Neural cell (in vitro differentiated cells): ENCODE measurements at places on chromosomes 6 and 20. TPM values are rescaled to one million over a fixed set of nuclear protein-coding genes. Genes with fewer than 3 reads are reported as not detected.

CTAGE9 gene
- not detected in 2 replicates for polyA plus RNA-seq

POPDC3 gene
- polyA plus RNA-seq, result not detected in 2 replicates

LRRC73 gene
- polyA plus RNA-seq, result 4.7 and 6.9 TPM in 2 replicates

BHLHE23 gene
- polyA plus RNA-seq, result not detected in 2 replicates

SRSF3 gene
- polyA plus RNA-seq, result 393 and 508 TPM in 2 replicates

GMPR gene
- 1.6 TPM in 1 of 2 replicates, not detected in the other for polyA plus RNA-seq

ASCC3 gene
- 13.2 and 14.9 TPM in 2 replicates for polyA plus RNA-seq

RAB44 gene
- polyA plus RNA-seq, result not detected in 2 replicates

TBC1D7 gene
- 67.9 and 88.3 TPM in 2 replicates for polyA plus RNA-seq
